Astrocyte of the spinal cord (primary cell): ENCODE measurements at places on chromosomes 4 and X.

- no peak for DNase-seq
These were observed 40.3 kb downstream of the DMD start for GRCh38 chrX:33171041-33171440.

DNA sequence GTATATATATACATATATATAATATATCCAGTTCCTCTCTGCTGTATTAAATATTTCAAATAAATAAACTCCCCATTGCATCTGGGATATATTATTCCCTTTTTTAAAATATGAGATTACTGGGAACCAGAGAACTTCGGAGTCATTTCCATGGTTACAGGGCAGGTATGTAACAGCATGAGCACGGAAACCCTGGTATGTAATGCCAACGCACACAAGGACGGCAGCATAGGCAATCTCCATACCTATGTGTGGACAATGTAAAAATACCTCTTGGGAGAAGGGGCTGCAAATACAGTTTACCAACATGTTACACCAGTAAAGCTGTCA, 62.8 kb downstream of the NUDT10 start:
- DNase-seq, result no peak

DNA sequence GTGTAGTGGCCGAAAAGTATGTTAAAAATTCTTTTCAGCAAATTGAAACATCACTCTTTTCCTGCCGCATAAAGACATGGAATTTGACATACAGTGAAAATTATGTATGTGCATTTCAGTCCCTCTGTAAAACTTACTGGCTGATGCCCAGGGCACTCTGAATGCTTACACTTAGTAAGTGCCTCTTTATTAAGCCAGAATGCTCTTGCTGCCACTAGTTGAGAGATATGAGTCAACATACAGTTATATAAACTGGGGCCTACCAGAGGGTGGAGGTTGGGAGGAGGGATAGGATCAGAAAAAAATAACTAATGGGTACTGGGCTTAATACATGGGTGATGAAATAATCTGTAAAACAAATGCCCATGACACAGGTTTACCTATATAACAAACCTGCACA, 38.1 kb upstream of the TRPC5 start:
- DNase-seq, result no peak

GRCh38 chr4:26938516-26938915, 77.9 kb downstream of the STIM2 start:
- no peak for DNase-seq

GRCh38 chr4:107740381-107740780, 20.3 kb upstream of the PAPSS1 start:
- DNase-seq, result peak; percentile 10

GRCh38 chr4:141652161-141652778, 15.9 kb downstream of the IL15 start:
- peak; percentile 80 for DNase-seq

DNA sequence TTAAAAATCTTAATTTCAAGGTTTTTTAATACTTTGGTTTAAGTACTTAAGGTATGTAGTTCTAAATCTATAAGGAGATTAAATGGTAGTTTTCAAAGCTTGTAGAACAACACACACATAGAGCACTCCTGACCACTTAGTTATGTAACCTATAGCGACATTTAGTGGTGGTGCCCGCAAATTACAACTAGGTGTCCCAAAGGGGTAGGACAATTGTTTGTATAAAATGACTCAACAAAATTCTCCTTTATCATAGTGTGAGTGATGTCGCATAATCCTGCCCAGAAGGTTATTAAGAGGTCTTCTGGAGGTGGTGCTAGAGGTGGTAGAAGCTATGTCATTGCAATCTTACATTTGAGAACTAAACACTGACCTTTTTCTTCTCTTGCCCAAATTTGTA, 373.0 kb upstream of the RASGEF1B start:
- DNase-seq, result peak; percentile 65

DNA sequence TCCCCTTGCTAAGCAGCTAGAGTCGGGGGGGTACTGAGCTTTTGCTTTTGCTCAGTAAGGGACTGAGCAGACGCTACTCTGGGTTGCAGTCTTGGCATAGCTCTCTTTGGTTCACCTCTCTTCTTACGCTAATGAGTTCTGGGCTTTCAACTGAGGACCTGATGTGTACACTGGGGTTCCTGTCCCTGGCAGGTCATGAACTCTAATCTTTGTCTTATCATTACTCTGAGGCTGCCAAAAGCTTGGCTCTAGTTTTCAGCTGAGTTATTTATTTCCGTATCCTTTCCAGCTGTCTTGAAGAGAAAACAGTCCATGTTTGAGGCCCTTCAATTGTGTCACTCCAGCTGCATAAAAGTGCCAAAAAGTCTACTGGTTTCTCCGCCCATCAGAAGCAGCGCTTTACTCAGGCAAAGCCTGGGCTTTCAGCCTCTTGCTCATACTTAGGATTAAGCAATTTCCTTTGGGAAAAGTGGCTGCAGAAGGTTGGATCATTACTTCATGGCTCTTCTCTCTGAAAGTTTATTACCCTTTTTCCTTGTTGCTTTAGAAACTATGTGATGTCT, 121.0 kb upstream of the STOX2 start:
- DNase-seq, result no peak

DNA sequence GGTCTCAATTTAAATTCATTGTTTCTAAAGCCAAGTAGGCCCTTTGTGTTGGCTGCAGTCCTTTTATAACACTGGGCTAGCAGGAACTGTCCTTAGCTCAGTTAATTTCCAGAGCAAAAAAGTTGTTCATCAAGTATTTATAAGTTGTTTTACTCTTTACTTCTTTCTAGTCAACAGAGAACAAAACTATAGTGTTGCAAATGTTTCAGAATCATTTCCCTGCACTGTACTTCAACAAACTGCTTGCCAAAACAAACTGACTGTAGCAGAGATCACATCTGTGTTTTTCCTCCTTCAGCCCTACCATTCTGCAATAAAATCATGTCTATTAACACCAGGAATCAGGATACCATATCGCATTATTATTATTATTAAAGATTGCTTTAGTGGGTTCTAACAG, 168.5 kb upstream of the SH3RF1 start:
- DNase-seq, result peak; percentile 64

- DNase-seq, result no peak
These were observed 2.9 kb downstream of the AR start for GRCh38 chrX:67546496-67547423.
